ENCODE measurements at places on chromosomes 6 and 20.
A peak's percentile ranks its signal among the peaks of the same experiment; 100 is the strongest.

GRCh38 chr6:25536781-25537180 is 115.2 kb upstream of the SCGN start:
- DNase-seq = no peak

GRCh38 chr6:135306740-135307420 is 125.8 kb downstream of the MYB start:
- no peak for DNase-seq

DNA sequence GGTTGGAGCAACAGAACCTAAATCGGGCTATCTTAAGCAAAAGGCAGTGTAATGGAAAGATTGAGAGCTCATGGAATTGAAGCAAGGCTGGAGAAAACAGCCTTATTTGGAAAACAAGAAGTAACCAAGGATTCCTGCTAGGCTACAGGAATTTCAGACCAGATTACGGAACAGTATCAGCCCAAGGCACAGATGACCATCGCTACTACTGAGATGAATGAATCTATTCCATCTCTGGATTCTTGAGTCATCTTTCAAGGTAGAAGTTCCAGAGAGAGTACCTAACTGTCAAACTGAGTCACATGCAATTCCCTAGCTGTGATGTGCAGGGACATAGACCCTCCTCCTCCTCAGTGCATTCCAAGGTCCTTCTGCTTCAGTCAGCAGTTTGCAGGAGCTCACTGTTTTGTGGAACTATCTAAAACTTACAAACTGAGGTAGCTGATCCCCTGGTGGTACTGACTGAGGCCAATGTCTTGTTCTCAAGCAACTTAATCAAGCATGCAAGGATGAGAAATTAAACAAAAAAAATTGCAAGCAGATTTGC is 62.0 kb upstream of the SMLR1 start:
- DNase-seq = no peak

DNA sequence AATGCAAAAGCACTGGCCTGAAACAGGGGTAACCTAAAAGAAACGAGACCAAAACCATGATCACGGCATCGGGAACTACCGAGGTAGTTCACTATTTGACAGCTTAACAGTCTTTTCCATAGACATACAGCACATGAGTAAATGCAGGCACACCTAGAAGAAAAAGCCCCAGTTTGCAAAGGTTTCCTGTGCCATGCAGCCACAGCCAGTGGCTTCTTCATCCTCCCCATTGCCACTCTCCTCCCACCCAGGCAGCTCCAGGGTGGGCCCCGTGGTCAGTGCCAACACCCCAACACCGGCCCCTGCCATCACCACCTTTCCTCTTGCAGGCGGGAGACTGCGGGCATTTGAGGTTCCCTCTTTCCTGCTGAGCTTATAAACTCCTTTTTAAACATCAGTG is 115.4 kb downstream of the SLC23A2 start:
- DNase-seq = no peak

GRCh38 chr6:161828355-161828754 is 554.5 kb upstream of the AGPAT4 start:
- no peak for DNase-seq

DNA sequence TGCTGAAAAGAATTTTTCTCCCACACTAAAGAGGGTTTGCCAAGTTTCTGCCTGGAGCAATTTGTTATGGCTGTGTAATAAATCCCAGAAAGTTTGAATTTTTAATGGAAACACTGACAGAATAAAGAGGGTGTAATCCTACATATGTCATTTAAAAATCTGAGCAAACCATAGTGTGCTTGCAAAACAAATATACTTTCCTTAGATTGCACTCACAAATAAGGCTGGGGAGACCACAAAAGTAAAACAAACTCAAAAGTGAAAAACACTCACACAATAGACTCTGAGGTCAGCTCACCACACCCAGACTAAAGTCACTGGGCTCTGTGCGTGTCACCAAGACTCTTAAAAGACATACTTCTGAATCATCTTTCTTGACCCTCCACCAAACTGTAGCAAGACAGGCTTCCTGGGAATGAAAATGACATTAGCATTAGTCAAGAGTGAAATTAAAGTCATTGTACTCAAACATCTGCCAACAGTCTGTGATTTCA is 4.8 kb upstream of the ATXN1 start:
- peak; percentile 56 for DNase-seq

DNA sequence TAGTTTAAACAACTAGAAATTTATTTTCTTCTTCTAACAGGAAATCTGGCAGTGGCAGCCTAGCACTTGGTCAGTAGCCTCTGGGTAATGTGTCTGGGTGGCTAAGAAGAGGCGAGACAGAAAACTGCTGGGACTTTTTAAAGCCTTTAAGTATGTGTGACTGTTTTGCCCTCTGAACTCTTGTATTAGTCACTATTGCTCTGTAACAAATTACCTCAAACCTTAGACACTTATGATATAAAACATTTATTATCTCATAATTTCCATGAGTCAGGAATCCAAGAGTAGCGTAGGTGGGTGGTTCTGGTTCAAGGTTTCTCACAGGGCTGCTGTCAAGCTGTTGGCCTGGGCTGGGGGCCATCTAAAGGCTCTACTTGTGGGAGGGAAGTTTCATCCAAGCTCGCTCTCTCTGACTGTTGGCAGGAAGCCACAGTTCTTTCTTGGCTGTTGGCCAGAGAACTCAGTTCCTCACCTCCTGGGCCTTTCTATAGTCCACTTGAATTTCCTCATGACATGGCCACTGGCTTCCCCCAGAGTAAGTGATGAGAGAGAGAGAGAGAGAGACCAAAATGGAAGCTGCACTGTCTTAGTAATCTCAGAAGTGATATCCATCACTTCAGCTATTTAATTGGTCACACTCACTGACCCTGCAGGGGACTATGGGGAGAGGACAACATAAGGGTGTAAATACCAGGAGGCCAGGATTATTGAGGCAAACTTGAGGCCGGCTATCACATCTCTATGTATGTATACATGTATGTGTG is 17.4 kb upstream of the TBC1D22B start:
- peak; percentile 59 for DNase-seq

All from AG08396 (cell line).